ENCODE measurements at places on chromosomes 5 and 9.

DNA sequence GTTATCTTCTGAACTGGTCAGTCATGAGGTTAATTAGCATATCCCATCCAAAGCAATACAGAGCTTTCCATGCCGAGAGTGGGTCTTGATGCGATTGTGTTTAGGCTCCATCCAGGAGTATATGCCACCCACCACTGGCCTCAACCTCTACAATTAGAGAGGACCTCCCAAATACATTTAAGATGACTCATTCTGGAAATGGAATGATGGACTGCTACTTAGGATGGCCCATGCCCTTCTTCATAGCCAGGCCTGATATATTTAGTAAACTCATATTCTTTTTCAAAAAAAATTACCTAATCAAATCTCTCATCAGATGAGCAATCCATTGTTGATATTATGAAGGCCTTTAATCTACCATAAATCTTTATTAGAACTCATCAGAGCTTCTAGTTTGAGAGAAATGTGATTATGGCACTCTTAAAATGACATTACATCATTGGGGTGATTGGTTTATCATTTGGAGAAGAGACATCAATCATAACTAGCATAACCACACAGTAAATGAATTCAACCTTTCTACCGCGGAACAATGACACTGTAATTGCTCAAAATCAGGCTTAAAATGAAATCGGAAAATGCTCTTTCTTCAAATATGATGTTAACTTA is 414.2 kb upstream of the WWC1 start:
- no peak for DNase-seq

DNA sequence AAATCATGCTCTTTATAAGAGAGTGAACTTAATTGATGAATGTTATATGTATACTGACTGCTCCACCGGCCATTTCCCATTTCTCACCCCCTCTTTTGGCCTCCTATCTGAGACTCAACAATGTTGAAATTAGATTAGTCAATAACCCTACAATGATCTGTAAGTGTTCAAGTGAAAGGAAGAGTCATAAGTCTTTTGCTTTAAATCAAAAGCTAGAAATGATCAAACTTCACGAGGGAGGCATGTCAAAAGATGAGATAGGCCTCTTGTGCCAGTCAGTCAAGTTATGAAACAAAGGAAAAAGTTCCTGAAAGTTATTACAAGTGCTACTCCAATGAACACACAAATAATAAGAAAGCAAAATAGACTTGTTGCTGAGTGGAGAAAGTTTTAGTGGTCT is 83.1 kb downstream of the NLN start:
- no peak for DNase-seq

GRCh38 chr9:130193103-130193502 is 20.9 kb downstream of the NCS1 start:
- DNase-seq = no peak

DNA sequence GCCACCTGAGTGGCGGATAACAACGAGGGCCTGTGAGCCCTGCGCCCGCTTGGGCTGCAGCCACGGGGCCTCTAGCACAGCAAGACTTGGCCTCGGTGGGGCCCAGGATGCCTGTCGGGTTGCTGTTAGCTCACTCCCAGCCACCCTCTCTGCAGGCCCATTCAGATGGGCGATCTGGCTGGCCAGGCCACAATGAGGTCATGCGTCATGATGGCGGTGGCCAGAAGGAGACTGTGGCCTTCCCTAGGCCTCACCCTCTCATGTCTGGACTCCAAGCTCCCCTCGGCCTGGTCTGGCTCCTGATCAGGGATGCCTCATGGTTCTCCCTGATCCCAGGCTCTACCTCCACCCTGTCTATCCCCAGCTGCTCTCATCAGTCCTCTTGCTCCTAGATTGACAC is 19.0 kb upstream of the TCOF1 start:
- DNase-seq = no peak

DNA sequence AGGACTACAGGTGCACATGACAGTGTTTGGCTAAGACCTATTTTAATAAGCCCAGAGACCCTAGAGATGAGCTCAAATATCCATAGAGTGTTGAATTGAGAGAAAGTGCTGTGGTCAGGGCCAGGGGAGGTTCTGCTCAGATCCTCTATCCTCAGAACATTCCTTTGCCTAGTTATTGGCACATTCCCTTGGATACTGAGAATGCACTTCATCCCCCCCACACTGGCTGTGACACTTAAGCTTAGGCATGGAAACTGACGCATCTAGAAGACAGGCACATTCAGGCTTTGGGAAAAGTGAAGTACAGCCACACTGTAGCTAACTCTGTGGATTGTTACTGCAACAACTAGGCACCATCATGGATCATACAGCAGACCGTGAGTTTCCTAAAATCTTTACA is 27.1 kb upstream of the RASGRF2 start:
- no peak for DNase-seq

GRCh38 chr5:158007336-158007735 is 148.4 kb upstream of the CLINT1 start:
- DNase-seq = no peak

GRCh38 chr5:157148734-157149615 is 6.3 kb upstream of the MED7 start:
- DNase-seq = peak; percentile 70

DNA sequence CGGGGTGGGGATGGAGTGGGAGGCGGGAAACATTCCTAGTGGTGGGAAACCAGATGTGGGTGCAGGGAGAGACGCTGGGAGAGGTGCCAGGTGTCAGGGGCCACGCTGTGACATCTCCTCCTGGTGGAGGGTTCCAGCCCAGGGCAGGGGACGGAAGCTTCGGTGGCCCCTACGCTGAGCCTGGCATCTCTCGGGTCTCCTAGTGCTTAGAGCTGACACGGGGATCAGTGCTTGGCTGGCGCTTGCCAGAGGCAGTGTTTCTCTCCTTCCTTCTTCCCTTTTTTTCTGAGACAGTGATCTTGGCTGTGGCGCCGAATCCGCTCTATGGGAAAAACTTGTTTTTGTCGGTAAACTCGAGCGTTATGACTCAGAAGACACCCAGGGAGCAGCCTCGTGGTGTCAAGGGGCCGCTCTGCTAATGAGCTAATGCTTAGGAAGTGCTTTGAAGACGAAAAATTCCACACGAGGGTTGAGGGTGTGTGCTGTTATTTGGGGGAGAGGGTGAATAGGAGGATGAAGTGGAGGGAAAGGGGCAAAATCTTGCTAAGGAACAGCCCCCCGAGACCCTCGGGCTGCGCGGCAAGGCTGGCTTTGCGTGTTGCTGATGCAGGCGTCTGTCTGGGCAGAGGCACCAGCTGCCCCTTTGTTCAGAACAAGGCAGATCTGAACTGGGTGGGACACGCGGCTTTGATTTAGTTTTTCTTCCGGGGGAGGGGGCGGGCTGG is 20.4 kb upstream of the IER5L start:
- no peak for DNase-seq

DNA sequence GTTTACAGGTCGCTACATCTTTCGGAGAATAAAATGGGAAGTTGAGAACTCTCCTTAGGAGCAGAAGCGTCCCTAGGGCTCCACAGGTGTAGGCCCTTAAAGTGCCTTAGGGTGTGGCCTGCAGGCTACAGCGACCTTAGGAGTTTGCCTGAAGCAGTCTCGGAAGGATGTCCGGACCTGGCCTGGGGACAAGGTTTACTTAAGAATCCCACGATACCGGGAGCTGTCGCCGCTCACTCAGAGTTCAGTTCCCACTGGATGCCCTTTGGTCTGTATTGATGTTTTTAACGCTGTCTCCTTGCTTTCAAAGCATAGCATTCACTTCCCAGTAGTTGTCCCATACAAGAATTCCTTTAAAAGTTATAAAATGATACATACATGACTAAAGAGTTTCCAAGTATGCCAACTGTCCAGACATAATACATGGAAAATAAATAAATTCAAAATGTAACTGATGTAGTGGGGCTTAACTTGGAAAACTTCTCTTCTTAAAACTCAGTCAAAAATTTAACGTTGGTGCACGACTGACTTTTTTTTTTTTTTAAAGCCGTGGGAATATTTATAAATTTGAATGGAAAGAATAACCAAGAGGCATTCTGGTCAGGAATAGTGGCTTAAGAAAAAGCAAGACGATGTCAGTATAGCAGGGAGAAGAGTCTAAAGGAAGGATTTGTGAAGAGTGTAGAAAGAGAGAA is 848 bp downstream of the RAD50 start:
- no peak for DNase-seq

GRCh38 chr5:108727651-108728565 is 19.8 kb upstream of the FER start:
- DNase-seq = peak; percentile 18

DNA sequence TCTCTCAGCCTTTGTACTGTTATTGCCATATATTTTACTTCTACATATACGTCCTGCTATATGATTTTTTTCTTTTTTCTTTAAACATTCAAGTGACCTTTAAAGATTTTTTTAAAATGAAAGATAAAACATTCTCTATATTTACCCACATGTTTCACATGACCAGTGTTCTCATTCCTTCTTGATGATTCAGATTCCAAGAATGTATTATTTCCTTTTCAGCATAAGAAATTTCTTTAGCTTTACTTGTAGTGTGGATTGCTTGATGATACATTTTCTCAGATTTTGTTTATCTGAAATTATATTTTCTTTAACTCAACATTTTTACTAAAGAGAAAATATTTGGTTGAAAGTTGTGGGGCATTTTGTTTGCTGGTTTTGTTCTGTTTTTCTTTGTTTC is 792.1 kb downstream of the BRINP1 start:
- no peak for DNase-seq

- DNase-seq = no peak
These were observed 158.8 kb upstream of the SPEF2 start for GRCh38 chr5:35458824-35459207.

DNA sequence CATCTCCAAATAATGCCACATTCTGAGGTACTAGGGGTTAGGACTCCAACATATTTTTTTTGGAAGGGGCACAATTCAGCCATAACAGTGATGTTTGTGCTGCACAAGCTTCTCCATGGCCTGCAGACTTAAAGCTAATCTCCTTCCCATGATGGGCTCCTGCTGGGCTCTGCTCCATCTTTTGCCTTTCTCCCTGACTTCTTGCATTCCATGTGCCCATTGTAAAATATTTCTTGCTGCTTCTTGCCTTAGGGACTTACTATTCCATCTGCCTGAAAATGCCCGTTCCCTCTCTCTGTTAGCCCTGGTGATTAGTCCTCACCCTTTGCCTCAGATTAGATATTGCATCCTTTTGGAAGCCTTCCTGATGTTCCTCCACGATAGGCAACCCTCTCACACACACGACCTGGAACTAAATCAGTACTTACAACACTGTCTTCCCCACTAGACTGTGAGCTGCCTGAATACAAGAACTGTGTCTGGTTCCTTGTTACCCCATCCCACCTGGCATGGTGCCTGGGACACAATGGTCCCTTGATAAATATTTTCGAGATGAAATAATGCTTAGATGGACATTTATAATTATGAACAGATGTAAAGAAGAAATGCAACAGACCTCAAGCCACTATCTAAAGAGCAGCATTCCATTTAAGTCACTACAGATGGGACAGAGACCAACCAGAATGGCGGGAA is 33.5 kb downstream of the OR1J1 start:
- DNase-seq = no peak

DNA sequence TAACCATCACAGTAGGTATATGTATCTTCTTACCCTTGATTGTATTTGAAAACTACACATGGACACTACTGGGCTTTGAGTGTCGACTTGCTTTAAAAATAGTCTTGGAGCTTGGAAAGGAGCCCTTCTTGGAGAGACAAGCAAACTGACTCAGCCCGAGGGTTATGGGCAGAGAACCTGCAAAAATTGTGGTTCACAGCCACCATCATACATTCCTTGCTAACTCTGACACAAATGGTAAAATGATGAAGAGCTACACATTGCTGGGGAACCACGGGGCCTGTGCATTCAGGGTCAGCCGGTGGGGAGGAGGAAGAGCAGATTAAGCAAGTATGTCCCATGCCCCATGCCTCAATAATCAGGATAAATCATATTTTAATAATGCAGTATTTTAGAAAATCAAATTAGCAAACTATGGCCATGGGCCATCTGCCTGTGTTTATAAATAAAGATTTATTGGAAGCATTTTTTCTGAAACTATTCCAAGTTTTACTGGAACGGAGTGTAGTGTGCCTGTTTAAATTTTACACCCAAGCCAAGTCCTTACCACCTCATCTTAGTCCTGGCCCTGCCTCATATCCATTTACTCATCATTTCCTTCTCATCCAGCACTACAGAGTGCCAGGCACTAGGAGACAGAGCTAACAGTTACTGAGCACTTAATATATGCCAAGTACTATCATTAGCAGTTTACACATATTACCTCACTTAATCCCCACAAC is 195.7 kb downstream of the PALM2AKAP2 start:
- DNase-seq = no peak

DNA sequence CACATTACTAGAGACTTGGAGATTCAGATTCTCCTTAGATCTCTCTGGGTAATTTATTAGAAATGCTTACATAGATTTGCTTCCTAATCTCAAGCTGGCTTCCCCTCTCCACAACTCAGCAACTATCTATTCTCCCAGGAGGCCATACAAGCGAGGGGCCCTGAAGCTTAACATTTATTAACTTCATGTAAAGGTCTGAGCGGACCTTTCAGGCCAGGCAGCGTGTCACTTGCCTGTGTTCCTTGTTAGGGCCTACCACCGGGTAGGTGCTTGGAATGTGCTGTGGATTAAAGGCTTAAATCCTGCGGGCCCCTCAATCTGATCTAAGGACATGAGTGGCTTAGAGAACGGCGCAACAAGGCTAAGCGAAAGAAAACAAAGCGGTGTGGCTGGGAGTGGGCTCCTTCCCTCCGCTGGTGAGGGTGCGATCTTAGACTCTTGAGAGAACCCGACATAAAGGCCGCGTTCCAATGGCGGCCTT is 712 bp upstream of the HSPA4 start:
- DNase-seq = no peak

- DNase-seq = no peak
These were observed 137.3 kb downstream of the LHFPL2 start for GRCh38 chr5:78511121-78511906.

GRCh38 chr9:27421577-27421976 is 102.5 kb upstream of the IFNK start:
- DNase-seq = no peak

DNA sequence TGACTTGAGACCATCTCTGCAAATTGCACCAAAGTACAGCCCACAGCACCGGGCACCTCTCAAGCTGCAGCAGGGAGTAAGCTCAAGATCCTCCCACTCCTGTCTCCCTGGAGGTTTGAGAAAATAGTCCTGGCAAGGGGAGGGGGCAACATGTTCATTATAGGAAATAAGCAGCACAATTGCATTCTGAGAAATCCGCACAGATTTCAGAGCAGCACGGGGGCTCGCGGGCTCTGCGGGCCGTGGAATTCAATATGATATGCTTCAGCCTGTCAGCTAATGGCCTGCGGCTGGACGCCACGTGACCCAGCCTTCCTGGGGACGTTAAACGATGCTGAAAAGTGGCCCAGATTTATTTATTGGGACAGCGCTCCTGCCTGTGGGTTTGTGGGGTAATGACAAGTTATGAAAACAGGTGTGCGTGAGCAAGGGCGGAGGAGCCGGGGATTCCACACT is 156.4 kb downstream of the DAB2IP start:
- no peak for DNase-seq

GRCh38 chr9:79877943-79878602 is 306.3 kb downstream of the TLE4 start:
- DNase-seq = no peak

- no peak for DNase-seq
These were observed 86.5 kb upstream of the PRLR start for GRCh38 chr5:35316611-35317274.
